HFF-Myc (cell line): ENCODE measurements at places on chromosomes 6 and 20.

- no peak for DNase-seq
Measured at GRCh38 chr6:73134588-73134987, 90.7 kb downstream of the KHDC1L start.

DNA sequence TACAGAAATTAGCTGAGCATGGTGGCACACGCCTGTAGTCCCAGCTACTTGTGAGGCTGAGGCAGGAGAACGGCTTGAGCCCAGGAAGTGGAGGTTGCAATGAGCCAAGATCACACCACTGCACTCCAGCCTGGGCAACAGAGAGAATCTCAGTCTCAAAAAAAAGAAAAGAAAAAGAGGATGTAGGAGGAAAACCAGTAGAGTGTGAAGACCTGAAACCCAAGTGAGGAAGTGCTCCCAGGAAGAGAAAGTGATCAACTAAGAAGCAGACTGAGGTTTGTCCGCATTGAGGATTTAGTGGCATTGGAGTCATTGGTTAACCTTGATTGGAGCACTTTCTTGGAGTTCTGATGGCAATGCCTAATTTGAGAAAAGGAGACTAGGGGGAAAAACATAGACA is 20.6 kb upstream of the TASP1 start:
- no peak for DNase-seq

DNA sequence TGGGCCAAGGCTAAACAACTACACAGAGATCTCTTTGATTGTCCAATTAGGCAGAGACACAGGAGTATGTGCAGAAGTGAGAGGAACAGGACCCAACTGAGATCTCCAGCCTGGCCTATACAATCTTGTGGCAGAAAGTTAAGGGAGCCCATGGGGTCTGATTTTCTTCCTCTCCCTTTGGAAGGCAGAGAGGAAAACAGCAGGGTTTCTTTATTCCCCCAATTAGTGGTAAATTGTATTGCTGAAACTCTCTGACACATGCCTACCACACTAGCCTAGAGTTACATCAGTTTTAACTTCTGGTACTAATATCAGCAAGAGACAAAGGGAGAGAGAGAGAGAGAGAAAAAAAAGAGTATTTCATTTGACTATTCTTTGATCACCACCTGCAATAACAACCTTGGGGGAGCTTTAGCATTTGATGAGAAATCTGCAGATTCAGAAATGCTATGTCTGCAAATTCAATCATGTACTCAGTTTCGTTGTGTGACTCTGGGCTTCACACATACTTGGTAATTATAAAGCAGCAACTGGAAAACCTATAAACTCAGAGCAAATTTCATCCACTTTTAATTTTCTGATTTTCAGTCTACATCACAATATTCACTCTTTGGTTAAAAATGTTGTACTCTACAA is 260.3 kb upstream of the SPTLC3 start:
- DNase-seq = no peak

DNA sequence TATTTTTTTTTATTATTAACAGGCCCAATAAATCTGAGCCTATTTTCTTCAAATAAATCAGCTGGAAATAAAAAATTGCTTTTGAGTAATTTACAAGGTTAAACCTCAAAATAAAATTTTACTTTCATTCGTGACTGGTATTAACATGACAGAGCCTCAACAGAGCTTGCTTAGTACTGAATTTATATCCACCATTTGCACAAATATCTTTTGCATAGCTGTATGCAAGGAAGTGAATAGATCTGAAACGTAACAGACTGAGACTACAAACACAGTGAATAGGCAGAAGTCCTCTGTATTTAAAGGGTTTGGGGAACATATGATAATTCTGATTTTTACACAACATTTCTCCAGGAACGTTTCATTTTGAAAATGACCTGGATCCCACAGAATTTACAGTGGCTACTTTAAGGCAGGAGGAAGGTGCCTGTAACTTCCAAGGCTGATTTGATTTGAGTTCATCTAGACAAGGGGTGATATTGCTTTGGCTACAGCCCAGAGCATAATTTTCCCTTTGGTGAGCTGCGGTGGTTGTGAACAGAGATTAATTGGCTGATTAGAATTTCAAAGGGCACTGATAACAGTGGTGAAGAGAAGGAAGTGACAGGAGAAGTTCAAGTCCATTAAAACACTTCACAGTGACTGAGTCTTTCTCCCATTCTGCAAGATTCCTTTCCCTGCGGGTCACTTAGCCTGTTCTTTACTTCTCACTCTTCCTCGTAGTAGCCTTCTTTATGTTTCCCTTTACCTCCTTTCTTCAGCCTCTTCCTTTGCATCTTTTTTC is 121.2 kb upstream of the SASH1 start:
- no peak for DNase-seq

DNA sequence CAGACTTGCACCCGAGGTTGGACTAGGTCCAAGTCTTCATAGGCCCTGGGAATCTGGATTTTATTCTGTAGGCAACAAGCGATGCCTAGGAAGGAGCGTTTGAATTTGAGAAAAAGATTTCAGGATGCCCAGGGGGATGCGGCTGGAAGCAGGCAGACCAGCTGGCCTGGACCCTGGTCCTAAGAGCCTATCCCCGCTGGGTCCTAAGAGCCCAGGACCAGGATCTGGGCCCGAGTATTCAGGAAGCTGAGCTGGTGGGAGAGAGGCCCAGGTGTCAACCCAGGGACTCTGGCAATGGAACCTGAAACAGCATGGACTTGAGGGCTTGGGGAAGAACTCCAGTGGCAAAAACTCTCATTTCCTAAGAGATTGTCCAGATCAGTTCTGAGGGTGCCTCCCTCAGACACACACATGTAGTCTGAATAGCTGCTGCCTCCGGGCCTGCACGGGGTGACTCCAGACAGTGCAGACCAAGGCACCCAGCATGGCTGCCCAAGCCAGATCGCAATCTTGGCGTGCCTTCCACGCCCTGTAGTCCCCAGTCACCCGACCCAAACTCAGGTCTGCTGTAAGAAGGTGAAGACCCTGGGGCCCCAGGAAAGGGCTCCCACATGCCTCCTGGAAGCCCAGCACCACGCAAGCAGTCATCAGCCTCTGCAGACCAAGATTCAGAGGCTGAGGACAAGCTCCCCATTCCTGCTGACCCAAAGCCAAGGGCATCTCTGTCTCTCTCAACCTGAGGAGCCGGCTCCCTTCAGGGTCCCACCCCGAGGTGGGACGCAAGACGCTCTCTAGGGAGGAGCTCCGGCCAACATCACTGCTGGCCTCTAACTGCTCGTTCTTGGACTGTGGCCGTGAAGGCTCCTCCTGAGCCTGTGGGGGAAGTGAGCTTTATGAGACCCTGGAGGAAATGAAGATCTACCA is 34.4 kb downstream of the RRBP1 start:
- DNase-seq = no peak

GRCh38 chr6:87351583-87351982 is 7.0 kb downstream of the C6orf163 start:
- DNase-seq = no peak

DNA sequence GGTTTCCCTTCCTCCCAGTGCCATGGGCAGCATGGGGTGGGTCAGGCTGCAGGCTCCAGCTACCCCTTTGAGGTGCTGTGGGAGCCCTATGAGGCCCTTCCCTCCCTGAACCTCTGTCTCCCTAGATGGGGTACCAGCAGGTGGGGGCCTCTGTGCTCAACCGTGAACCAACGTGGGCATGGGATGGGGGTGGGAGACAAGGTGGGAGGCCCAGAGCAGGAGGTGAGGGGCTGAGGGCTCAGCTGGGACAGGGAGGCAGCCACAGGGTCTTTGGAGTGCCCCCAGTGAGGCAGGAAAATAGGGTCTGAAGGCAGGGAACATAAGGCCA is 33.3 kb downstream of the SUN5 start:
- DNase-seq = no peak
